ENCODE measurements at places on chromosomes 7 and 10.

- no peak for DNase-seq
These were observed 107.6 kb downstream of the INPP5A start for GRCh38 chr10:132645247-132645530.

- DNase-seq: no peak
These were observed 125.4 kb downstream of the ITIH5 start for GRCh38 chr10:7541137-7542087.

GRCh38 chr7:49766966-49767365 lies 6.5 kb upstream of the VWC2 start:
- DNase-seq: no peak

GRCh38 chr10:13399236-13399635 lies 51.1 kb upstream of the SEPHS1 start:
- no peak for DNase-seq

Measured in GM04503 (cell line).